H1 (cell line): ENCODE measurements at places on chromosomes 3 and 15. TPM values are rescaled to one million over a fixed set of nuclear protein-coding genes. Genes with fewer than 3 reads are reported as not detected.

Gene LCTL
- polyA plus RNA-seq: 5.5 and 7.1 TPM in 2 replicates

Gene RYR3
- polyA plus RNA-seq: 0.24 and 0.33 TPM in 2 replicates

Gene ARPIN
- polyA plus RNA-seq: 3.1 and 3.6 TPM in 2 replicates

Gene AP3B2
- 21.8 and 23.2 TPM in 2 replicates for polyA plus RNA-seq

Gene MYL3
- polyA plus RNA-seq: 0.06 TPM in 1 of 2 replicates, not detected in the other

Gene SLC28A1
- 0.03 and 0.09 TPM in 2 replicates for polyA plus RNA-seq

Gene PARP15
- polyA plus RNA-seq: 0.33 and 0.45 TPM in 2 replicates

Gene MFAP1
- 11.0 and 23.6 TPM in 2 replicates for polyA plus RNA-seq

Gene ZPLD1
- not detected in 2 replicates for polyA plus RNA-seq

Gene LTK
- polyA plus RNA-seq: 0.05 and 0.06 TPM in 2 replicates

Gene TM6SF1
- polyA plus RNA-seq: 0.74 and 0.86 TPM in 2 replicates

Gene MUC13
- polyA plus RNA-seq: not detected in 2 replicates

Gene STAC
- 8.0 and 8.9 TPM in 2 replicates for polyA plus RNA-seq

Gene MESP2
- 0.80 and 1.6 TPM in 2 replicates for polyA plus RNA-seq

Gene KLF13
- polyA plus RNA-seq: 15.7 and 18.3 TPM in 2 replicates

Gene SENP8
- polyA plus RNA-seq: 2.2 and 4.1 TPM in 2 replicates

Gene FBLN2
- polyA plus RNA-seq: 24.2 and 26.5 TPM in 2 replicates

Gene ZDHHC19
- 2.5 and 4.9 TPM in 2 replicates for polyA plus RNA-seq

Gene CPLX3
- polyA plus RNA-seq: 0.17 and 0.27 TPM in 2 replicates

Gene MORC1
- not detected in 2 replicates for polyA plus RNA-seq

Gene ZBTB47
- 2.8 and 3.7 TPM in 2 replicates for polyA plus RNA-seq

Gene MUC20
- 0.19 and 0.26 TPM in 2 replicates for polyA plus RNA-seq

Gene RASGRF1
- polyA plus RNA-seq: 0.42 and 0.61 TPM in 2 replicates
